ENCODE measurements at places on chromosomes 5 and 9.

GRCh38 chr9:21778304-21778703 lies 24.1 kb upstream of the MTAP start:
- DNase-seq: no peak

GRCh38 chr5:123170816-123171215 lies 81.8 kb downstream of the PRDM6 start:
- no peak for DNase-seq

DNA sequence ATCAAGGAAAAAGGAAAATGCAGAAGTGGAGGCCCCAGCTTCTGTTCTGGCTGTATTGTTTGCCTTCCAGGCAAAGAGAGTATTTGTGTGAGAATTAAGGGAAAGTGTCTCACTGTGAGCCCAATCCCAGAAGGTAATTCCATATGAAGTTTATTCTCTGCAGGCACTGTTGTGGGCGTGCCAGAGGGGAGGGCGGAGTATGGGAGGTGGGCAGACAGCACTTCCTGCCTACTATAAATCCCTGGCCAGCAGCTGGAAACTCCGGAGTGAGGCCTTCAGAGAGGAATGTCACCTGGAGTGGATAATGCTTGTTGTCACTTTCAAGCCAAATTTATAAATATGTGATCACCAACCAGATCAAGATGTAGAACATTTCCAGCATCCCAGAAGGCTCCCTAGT lies 209.5 kb downstream of the ARHGAP26 start:
- DNase-seq: peak; percentile 30

DNA sequence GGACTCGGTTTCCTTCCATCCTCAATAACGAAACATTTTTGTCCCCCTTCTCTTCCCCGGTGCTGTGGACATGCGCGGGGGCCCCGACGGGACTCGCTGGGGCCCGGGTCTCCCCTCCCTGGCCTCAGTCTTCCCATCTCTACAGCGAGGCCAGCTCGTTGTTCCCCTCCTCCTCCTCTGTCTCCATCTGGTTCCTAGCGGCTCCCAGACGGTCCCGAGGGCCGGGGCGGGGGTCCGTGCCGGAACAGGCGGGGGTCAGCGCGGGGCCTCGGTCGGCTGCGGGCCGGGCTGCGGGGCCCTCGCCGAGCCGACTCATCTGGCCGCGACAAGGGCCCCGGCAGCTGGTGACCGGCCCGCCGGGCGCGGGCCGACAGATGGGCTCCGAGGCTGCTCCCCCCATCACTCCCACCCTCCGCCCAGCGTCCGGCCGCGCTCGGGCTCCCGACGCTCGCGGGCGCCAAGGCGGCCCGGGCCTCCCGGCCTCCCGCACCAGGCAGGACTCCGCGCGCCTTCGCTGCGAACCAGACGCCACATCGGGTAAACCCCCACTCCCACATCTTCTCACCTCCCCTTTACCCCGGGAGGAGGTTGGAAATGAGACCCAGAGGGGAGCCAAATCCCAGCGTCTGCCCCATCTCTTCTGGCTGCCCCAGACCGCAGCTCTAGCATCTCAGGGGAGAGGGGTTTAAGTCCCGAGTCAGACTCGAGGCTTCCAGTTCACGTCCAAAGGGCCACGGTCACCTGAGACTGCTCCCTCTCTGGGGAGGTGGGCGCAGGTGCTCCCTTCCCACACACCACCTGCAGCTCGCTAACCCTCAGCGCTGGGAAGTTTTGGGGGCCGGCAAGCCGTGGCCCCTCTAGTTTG lies 8.1 kb downstream of the BARHL1 start:
- DNase-seq: no peak

- no peak for DNase-seq
These were observed 67.4 kb downstream of the CTSL start for GRCh38 chr9:87793292-87793691.

GRCh38 chr5:171432583-171433351 lies 13.3 kb downstream of the FGF18 start:
- DNase-seq: no peak

- no peak for DNase-seq
These were observed 267.1 kb upstream of the GRIA1 start for GRCh38 chr5:153223376-153223775.

- no peak for DNase-seq
These were observed 44.7 kb upstream of the LCP2 start for GRCh38 chr5:170342153-170342725.

DNA sequence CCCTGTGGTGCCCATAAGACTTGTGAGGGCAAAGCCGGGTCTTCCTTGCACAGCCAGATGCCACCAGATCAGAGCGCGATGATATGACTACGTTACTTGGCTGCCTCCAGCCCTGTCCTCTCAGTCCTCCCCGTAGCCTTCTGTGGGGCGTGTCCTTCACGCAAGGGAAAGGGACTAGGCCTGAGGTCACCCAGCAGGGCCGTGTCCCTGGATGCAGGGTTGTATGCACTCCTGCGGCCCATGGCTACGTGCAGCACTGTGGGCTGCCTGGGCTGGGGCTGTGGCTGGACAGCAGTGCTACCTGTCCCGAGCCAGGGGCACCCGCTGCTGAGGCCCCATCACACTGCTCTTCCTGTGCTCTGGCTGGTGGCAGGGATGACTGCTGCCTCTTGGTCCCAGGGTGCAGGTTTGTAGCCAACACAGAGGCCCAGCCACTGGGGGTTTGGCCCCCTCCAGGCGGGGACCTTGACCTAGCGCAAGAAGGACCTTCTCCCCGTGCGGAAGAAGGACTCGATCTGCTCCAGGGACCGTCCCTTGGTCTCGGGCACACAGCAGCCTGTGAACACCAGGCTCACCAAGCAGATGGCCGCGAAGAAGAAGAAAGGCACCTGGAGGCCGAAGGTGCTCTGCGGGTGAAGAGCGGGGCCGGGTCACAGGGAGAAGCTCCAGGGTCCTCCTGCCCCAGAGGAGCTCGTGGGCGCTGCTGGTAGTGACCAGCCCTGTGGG lies 7.2 kb downstream of the SLC2A6 start:
- peak; percentile 60 for DNase-seq

- no peak for DNase-seq
These were observed 9.9 kb downstream of the TMEM232 start for GRCh38 chr5:110716247-110717245.

- peak; percentile 18 for DNase-seq
These were observed 32.5 kb upstream of the RNU6ATAC start for GRCh38 chr9:134196911-134197310.

- DNase-seq: peak; percentile 44
These were observed 4.9 kb downstream of the SAPCD2 start for GRCh38 chr9:137065336-137065967.

DNA sequence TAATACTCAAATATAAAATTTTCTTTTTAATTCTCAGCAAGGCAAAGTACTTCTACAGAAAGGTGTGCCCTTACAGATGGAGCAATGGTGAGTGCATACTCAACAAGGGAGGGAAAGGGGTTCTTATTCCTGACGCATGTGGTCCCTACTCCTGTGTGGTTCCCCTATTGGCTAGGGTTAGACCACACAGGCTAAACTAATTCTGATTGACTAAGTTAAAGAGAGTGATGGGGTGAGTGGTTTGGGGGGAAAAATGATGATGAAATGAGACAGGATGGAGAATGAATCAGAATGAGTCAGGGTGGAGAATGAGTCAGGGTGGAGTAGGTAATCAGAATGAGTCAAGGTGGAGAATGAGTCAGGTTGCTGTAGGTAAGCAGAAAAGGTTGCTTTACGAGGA lies 22.9 kb upstream of the HMGCS1 start:
- no peak for DNase-seq

DNA sequence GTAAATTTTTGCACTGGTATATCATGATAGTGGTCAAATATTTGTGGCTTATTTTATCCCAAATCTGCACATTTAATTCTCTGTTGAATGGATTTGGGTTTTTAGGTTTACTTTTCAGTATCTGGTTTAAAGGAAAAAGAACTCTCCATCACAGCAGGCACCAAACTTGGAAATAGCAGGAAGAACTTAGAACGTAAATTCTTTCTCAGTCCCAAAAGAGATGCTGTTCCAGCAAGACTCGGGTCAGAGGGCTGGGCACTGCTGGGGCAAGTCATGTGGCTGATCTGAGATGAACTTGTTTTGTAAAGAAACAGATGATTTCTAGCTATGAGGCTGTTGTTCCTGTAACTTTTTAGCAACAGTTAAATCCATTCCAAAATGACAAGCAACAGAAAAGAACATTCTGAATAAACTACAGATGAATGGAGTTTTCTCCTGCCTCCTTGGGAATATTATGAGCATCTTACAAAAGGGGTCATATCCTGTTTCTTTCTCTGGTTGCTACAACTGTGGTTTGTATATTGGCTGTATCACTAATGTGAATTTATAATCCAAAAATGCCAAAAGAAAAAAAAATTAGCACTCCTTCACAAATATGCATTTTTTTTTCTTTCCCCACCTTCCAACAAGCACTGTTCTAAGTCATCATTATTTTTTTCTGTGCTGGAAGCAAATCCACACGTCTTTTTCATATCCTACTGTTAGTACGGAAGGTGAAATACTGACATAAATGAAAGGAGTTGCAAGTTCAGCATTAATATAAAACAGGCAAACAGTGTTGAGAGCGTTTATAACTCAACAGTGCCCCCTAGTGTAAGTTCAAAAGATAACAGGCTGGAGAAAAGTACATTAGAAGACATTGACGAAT lies 31.1 kb downstream of the OR2K2 start:
- peak; percentile 87 for DNase-seq

GRCh38 chr5:97107318-97107717 lies 35.1 kb downstream of the LIX1 start:
- DNase-seq: no peak

DNA sequence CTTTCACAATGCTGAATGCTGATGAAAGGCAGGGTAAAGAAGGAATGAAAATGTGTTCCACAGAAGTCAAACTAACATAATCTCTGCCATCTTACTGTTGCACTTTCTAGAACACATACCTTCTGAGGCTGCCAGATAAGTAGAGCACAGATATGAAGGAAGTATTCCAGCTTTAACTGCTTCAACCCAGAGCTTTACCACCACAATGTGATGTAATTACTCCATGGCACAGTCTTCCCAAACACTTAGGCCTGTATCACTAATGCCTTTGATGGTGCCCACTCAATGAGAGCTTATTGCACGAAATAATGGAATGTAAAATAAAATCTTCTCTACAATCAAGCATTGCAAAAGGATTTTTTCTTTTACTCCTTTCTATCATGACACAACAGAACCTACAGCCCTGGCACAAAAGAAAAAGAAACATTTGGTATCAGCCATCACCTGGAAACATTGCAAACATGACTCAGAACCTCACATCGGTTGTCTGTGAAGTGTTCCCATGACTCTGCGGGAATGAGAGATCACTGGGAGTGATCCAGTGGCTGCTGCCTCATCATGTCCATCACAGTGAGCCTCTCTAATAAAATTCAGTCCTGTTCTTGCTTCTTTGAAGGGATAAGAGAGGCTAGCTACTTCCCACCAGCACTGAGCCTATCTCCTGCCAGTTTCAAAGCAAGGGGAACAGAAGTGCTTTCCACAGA lies 385.8 kb downstream of the EFNA5 start:
- no peak for DNase-seq

GRCh38 chr5:176692839-176693476 lies 45.7 kb downstream of the TSPAN17 start:
- no peak for DNase-seq

DNA sequence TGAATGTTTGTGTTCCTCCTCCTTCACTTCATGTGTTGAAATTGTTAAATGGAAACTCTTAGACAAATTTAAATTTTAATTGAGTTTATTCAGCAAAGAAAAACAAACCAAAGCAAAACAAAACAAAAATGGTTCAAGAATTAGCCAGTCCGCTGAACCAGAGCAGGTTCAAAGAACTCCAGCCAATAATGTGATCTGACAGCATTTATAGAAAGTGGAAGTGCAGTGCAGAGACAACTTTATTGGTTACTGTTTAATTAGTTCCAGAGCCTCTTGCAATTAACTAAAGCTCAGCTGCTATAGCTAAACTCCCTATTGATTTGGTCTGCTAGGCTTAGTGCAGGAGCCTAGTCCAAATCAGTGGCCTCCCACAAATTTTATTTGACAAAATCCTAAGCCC lies 132.9 kb downstream of the RNF180 start:
- DNase-seq: no peak

DNA sequence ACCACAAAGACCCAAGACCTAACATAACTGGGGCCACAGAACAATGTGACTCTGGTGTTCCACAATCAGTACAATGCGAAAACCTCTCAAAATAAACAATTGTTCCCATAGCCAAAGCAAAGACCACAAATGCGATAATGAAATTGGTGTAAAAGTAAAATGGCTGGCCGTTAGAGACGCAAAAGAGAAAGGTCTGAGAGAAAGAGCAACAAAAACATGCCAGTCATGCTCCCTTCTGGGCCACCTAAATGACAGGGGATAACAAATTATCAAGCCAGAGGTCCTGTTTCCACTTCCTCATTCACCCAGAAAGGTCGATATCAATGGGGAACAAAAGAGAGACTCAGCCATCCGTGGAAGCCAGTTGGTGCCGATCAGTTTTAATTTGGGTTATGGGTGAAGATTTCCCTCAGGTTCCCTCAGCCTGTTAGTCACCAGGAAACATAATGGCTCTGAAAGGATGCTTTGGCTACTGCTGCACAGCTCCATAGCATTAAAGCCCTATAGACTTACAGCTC lies 9.2 kb upstream of the CFAP95 start:
- no peak for DNase-seq

- no peak for DNase-seq
These were observed 1000.6 kb upstream of the DMAC1 start for GRCh38 chr9:8800196-8800595.

GRCh38 chr5:176396330-176396729 lies 7.8 kb downstream of the HIGD2A start:
- no peak for DNase-seq

DNA sequence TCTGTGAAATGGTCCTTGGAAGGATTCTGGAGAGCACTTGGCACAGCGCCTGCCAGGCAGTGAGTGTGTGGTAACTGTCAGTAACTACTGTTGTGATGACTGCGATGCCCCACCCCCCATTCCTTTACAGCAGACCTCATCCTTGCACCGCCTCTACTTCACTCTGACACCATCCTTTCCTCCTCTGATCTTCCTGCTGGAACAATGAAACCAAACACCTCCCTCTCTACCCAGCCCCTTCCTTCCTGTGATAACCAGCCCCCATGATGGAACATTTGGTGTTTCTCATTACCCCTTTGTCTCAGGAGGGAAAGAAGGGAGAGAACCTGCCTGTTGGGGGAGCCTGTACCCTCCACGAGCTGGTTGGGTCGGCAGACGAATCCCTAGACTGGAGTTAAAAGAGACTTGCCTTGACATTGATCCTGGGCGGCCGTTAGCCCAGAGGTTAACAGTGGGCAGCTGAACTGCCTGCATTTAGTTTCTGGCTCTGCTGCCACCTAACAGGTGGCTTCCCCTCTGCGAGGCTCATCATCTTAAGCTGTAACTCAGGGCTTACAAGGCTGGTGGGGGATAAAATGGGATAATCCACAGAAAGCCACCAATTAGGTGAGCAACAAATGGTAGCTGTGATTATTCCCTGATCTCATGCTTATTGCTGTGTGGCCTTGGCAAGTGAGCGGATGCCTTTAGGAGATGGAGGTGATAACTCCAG lies 34.2 kb upstream of the GRPEL2 start:
- peak; percentile 87 for DNase-seq

- no peak for DNase-seq
These were observed 23.0 kb upstream of the CEP78 start for GRCh38 chr9:78212868-78213267.

- DNase-seq: peak; percentile 85
These were observed 11.3 kb downstream of the MYOZ3 start for GRCh38 chr5:150672237-150672883.

Data from right cardiac atrium (tissue), 5 donors.